ENCODE measurements at places on chromosomes 12 and 14.

DNA sequence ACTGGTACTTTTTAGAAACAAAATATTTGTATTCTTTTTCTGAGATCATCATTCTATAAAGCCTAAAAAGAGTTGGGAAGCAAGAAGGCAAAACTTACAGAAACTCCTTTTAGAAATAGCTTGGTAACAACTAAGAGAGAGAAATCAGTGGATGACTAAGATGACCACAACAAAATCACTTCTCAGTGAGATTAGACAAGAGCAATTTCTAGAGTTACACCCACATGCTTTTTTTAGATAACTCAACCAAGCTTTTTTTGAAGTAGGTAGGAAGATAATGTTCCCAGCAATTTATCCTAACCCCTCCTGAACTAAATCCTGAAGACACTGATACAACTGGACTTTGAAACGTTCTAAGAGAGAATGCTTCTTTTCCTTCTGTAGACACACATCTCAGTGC is 576.4 kb downstream of the SLC6A15 start:
- no peak for DNase-seq

- DNase-seq = no peak
These were observed 28.1 kb downstream of the ATP6V1D start for GRCh38 chr14:67331368-67332125.

DNA sequence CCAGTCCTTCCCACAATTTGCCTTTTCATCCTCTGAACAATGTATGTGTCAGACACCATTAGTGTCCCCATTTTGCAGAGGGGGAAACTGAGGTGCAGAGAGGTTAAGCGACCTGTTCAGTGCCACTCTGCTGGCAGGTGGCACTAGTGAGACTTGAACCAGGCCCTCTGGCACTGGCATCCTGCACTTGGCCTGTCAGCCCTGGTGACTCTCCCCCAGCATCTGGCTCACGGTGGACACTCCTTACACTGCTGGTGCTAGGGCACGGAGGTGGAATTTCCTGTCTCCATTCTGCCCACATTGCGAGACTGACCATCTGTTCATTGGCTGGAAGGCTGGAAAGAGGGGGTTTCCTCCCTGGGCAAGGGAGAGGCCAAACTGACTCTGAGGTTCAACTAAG is 48.7 kb downstream of the CCNK start:
- no peak for DNase-seq

- DNase-seq = no peak
These were observed 7.4 kb upstream of the TESPA1 start for GRCh38 chr12:54991991-54992375.

- DNase-seq = no peak
These were observed 126.0 kb upstream of the FKBP4 start for GRCh38 chr12:2668816-2669215.

DNA sequence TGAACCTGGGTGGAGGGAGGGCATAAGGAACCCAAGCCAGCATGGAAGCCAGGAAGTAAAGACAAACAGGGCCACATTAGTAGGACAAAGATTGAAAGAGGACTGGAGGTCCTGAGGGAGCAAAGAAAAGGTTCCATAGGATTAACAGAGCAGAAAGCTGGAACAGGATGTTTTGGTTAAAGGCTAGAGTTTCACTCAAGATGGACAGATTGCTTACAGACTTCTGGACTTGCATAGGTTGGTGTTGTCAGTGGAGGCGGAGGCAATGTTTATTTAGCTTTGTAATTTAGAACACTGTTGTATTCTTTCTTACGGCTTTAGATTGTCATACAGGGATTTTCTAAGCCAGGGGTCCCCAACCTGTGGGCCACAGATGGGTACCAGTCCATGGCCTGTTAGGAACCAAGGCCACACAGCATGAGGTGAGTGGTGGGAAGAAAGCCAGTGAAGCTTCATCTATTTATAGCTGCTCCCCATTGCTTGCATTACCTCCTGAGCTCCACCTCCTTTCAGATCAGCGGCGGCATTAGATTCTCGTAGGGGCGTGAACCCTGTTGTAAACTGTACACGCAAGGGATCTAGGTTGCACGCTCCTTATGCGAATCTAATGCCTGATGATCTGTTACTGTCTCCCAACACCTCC is 31.3 kb downstream of the ZNF664 start:
- no peak for DNase-seq

DNA sequence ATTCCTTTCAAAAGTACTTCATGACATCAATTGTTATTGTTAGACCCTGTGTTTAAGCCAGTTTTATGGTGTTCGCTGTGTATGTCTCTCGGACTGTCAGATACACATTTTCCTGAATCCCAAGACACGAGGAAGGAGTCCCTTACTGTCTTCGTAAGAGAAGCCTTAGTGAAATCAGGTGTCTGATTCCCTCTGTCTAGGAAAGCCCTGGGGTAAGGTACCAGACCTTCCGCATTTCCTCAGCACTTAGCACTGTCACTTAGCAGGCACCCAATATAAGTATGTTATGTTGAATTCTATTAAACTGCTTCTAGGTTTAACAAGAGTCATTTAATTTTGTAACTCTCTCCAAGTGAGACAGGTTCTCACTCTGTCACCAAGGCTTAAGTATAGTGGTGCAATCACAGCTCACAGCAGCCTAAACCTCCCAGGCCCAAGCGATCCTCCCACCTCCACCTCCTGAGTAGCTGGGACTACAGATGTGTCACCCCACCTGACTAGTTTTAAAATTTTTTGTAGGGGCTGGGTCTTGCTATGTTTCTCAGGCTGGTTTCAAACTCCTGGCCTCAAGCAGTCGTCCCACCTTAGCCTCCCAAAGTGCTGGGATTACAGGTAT is 111.0 kb downstream of the BBS10 start:
- no peak for DNase-seq

- DNase-seq = no peak
These were observed 117.3 kb upstream of the MYF6 start for GRCh38 chr12:80590085-80590484.

- DNase-seq = no peak
These were observed 127.3 kb upstream of the CCND2 start for GRCh38 chr12:4145990-4146859.

- DNase-seq = no peak
These were observed 644.4 kb upstream of the MIS18BP1 start for GRCh38 chr14:45897439-45897838.

DNA sequence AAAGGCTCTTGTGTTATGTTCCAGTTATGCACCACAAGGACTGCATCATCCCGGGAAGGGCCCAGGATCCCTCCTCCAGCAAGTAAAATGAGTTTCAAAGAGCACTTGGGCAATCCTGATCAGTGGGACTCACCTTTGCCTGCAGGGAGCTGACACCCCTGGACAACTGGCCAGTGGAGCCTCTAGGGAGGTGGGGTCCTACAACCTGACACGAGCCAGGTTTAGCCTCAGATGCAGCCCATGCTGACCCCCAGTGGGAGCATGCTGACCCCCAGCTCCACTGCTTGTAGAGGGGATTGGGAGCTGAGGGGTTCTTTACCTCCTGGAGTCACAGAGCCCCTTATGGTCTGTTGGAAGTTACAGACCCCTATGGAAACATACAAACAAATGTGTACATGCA is 365.8 kb downstream of the CACNA1C start:
- DNase-seq = no peak

- no peak for DNase-seq
These were observed 82.7 kb downstream of the FUT8 start for GRCh38 chr14:65495196-65495595.

DNA sequence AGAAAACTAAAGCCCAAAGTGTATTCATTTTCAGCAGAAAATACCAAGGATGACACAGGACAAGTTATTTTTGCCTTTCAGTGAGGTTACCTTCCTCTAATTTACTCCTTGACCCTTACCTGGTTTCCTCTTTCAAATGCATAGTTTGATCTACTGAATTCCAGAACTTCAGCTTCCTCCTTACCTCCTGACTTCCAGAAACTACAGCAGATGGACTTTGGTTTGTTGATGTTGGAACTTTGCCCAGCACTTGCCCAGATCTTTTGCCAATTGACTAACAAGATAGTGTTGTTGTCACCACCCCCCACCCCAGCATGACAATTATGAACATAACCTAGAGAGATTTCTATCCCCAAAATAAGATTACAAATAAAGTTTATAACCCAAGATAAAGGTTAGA is 63.2 kb downstream of the NAV3 start:
- no peak for DNase-seq

- DNase-seq = no peak
These were observed 15.4 kb upstream of the OAS1 start for GRCh38 chr12:112891093-112892024.

- no peak for DNase-seq
These were observed 30.4 kb upstream of the GNPNAT1 start for GRCh38 chr14:52821805-52822250.

DNA sequence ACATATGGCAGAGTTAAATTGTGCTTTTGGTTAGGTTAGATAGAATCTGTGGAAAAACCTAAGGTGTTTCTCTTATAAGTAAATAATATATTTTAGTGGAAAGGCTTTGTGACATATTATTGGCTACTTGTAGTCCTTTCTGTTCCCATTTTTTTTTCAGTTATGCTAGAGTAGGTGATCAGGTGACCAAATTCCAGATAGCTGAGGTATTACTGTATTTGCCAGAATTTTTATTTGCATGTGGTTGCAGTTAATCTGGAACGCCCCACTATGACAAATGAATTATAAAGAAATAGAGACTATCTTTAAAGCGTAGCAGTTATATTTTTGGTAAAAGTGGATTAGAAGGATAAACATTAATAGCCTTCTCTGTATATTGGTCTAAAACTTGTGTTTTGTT is 52.0 kb downstream of the ARHGAP5 start:
- DNase-seq = no peak

GRCh38 chr12:26119391-26119989 is 5.3 kb downstream of the BHLHE41 start:
- DNase-seq = no peak

- DNase-seq = no peak
These were observed 9.4 kb upstream of the GPR132 start for GRCh38 chr14:105074601-105075053.

GRCh38 chr14:50820786-50821509 is 10.0 kb downstream of the NIN start:
- DNase-seq = no peak

- DNase-seq = no peak
These were observed 18.0 kb downstream of the PLEKHH1 start for GRCh38 chr14:67551123-67551522.

DNA sequence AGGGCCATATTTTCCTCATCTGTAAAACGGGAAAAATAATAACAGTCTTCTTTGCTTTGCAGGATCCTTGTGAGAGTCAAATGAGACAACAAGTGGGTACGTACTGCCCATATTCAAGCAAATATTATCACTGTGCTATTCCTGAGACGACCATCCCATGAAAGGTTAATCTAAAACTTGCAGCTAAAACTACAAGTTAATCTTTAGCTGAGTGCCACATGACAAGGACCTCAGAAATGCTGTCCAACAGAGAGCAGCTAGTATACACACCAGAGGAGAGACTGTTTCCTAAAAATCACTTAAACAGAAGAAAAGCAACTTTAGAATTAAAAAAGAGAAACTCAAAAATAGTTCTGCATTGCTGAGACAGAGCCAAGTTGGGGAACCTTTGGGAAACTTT is 162.7 kb upstream of the TMTC2 start:
- DNase-seq = no peak

DNA sequence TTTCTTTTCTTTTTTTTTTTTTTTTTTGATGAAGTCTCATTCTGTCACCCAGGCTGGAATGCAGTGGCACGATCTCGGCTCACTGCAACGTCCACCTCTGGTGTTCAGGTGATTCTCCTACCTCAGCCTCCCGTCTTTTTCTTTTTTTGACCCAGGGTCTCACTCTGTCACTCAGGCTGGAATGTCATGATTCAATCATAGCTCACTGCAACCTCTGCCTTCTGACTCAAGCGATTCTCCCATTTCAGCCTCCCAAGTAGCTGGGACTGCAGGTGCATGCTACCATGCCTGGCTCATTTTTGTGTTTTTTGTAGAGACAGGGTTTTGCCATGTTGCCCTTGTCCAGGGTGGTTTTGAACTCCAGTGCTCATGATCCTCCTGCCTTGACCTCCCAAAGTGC is 12.0 kb downstream of the FUT8 start:
- no peak for DNase-seq

DNA sequence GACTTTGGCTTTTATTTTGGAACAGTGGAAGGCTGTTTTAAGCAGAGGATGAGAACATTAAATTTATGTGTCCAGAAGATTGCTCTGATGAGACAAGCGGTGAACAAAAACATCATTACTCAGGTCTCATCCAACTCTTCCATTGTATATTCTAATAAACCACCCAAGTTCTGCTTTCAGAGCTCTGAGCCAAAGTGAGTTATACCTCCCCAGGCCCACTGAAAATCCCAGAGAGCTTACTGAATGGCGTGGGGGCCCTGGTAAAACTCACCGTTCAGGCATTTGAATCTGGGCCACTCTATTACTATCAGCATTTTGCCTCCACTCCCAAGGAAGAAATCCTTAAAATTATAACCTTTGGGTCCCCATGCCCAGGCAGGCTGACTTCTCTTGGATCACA is 122.0 kb upstream of the HIF1A start:
- DNase-seq = no peak

- no peak for DNase-seq
These were observed 20.5 kb upstream of the ZFP36L1 start for GRCh38 chr14:68813318-68813838.

DNA sequence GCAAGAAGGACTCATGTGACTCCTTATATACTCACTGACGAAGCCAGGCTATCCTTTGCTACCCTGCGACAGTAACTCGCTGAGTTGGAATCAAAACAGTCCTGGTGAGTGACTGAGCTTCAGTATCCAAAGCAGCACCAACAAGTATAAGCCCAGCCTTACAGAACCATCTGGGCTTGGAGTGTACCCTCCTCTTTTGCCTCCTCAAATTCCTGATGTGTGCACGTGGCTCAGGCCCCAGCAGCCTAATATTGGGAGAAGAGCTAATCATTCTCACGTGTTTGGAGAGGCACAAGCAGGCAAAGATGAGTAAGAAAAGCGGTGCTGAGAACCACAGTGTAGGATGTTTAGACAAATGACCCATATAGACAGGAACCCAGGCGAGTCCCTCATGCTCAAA is 34.4 kb downstream of the PPTC7 start:
- no peak for DNase-seq

GRCh38 chr12:89756585-89757398 is 48.2 kb upstream of the ATP2B1 start:
- DNase-seq = no peak

GRCh38 chr14:51121096-51121495 is 26.2 kb upstream of the TRIM9 start:
- no peak for DNase-seq

DNA sequence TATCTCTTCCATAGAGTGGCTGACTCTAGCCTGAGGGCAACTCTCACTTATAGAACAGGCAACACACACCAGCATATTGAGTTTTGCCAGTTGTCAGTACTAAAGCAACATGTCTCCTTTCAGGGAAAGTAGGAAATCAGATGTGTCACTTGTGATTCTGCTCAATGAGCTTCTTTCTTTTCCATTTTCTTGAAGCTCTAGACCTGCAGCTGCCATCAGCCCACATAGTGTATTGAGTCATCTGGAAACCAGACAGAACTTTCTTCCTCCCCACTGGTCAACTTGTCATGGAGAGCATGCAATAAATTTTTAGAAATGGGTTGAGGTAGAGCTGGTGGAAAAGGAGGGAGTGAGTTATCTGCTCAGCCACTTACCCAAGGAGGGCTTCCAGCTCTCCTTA is 209.0 kb upstream of the PLEKHG7 start:
- DNase-seq = no peak
